GM19239 (cell line): ENCODE measurements at places on chromosomes 1 and 21.

GRCh38 chr1:235073968-235074522 is 54.6 kb downstream of the TOMM20 start:
- no peak for DNase-seq

DNA sequence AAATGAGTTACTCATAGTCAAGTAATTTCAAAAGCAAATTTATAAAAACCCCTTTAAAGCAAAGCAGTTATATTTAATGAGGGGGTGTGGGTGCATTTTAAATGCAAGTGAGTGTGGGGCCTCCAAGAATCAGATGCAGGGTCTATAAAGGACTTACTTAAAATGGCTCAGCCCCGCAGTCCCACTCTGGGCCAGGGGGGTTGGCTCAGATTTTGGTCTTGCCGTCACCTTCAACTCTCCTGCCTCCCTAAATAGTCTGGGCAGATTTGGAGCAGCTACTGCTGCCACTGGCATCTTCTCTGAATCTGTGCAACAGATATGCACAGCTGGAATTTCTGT is 16.2 kb downstream of the AMPD2 start:
- DNase-seq = no peak

GRCh38 chr1:37478451-37478881 is 4.1 kb downstream of the ZC3H12A start:
- no peak for DNase-seq

DNA sequence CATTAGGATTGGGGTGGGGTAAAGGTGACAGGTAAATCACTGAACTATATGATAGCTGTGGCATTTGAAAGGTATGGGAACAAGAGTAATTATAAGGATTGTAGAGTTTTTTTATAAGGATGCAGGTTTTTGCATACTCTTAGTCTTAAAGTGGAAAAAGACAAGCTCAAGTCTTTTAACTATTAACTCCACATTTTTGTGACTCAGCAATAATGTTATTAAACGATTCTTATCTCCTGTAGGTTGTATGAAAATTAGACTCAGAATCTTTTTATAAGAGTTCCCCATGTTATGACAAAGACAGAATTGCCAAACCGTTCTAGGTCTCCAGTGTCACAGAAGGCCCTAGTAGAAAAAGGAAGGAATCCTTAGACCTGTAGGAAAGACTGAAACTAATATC is 49.9 kb upstream of the TTLL7 start:
- DNase-seq = no peak

- DNase-seq = no peak
These were observed 3.3 kb downstream of the URB1 start for GRCh38 chr21:32389337-32390015.
